ENCODE measurements at places on chromosomes 12 and 14. TPM values are rescaled to one million over a fixed set of nuclear protein-coding genes. Genes with fewer than 3 reads are reported as not detected.

GRCh38 chr14:67016856-67017255 is 172.4 kb upstream of the GARIN2 start:
- DNase-seq, result no peak

- DNase-seq, result no peak
These were observed 79.3 kb downstream of the DNAI7 start for GRCh38 chr12:25115677-25116076.

GRCh38 chr14:21840765-21841164 is 167.1 kb upstream of the OR4E1 start:
- DNase-seq, result peak; percentile 36

DNA sequence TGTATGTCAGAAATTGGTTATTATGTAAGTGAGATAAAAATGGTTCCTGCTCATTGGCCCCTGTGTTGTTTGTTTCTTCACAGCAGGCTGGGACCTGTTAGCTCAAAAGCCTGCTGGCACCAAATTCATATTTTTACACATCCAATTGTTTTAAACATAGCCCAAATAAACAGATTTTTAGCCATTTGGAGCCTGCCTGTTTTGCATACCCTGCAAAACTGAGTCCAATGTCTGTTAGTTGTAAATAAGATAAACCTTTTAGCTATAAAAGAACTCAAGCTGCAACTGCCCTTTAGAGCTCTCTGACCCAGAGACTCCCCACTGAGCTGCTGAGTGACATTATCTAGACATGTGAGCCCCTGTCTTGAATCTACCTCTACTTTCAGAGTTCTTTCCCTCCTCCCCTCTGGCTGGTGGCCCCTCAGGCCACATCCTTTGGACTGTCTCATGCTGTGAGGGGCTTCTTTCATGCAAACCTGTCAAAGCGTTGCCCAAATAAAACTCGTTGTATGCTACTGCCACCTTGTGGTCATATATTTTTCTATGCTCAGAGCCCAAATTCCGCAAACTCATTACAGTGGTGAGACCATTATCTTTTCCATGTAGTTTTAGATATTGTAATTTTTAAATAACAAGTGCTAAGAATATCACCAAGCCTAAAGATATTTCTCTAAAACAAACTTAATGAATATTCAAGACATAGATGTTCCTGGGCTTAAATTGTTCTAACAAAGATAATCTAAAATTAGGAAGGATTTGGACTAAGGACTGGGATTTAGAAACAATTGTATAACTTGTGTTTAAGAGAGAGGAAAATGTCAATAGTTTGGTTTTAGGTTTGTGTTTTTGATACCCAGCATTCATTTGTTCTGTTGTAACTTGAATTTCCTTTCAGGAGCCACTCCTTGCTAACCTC is 337.9 kb downstream of the AACS start:
- peak; percentile 90 for DNase-seq

Gene TEX22
- total RNA-seq, result 0.83 TPM

DNA sequence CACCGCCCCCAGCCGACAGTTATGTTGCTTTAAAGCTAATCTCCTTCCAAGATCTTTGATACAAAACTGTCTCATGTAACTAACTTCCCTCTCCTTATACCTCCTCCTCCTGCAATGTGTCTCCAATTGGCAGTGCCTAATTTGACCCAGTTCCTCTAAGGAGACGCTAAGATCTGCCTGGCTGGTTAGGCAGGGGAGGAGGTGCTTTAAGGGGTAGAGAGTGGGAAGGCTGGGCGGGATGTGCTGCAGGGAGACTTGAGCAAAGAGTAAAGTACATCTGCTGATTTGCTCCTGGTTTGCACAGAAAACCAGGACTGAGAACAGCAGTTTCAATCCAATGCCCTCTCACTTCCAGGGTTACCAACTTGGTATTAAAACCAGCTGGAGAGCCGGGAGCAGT is 7.4 kb upstream of the IKZF4 start:
- DNase-seq, result no peak

- no peak for DNase-seq
These were observed 149.0 kb downstream of the EFCAB11 start for GRCh38 chr14:89805501-89805900.

DNA sequence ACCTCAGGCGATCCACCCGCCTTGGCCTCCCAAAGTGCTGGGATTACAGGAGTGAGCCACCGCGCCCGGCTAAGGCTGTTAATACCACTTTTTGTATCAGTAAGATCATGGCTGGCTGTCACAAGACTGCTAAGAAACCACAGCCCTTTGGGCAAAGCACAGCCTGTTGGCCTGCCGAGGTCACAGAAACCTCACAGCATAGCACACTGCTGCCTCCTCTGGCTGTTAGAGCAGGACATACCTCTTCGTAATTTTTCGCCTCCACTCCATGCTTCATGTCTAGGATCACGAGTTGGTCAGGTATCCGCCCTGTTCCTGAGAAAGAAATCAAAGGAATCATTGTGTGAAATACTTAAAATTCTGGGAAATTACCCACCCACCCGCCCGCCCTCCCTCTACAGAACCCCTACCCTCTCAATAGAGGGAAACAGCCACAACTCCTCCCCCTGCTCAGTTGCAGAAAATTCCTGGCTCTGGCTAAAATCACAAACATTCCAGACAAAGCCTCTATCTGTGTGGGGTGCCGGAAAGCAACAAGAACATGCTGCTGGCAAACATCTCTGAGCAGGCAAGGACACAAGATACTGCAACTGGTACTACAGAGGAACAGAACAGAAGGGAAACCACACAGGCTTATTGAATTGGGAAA is 20.7 kb upstream of the NEK9 start:
- peak; percentile 75 for DNase-seq

- no peak for DNase-seq
These were observed 203.7 kb downstream of the SPTSSA start for GRCh38 chr14:34258318-34258717.

- DNase-seq, result no peak
These were observed 110.2 kb downstream of the BTG1 start for GRCh38 chr12:92035477-92035876.

- DNase-seq, result no peak
These were observed 315.5 kb downstream of the RMST start for GRCh38 chr12:97778111-97778510.

- no peak for DNase-seq
These were observed 69.3 kb downstream of the ETV6 start for GRCh38 chr12:11718768-11719253.

GRCh38 chr12:75853626-75854025 is 177.9 kb downstream of the PHLDA1 start:
- DNase-seq, result no peak

- DNase-seq, result no peak
These were observed 144.6 kb downstream of the RAD51B start for GRCh38 chr14:67963960-67964812.

- peak; percentile 49 for DNase-seq
These were observed 43.0 kb upstream of the CTDSP2 start for GRCh38 chr12:57889500-57889989.

DNA sequence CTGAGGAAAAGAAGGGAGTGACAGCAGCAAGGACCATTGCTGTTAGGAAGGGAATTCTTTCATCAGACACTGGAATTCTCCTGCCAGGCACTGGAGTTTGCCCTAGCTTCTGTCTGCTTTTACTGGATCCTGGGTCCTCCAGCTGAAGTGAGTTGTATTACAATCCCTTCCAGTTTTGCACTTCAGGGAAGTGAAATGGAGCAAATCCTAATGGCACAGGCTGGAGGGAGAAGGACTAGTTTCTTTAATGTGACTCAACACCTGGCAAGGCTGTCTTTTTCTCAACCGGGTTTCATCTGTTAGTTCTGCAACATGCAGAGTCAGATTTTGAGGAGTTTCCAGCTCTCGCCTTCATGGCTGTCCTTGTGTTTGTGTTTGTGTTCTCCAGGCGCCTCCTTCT is 45.8 kb downstream of the ETV6 start:
- DNase-seq, result no peak

GRCh38 chr12:102548543-102548942 is 68.2 kb upstream of the IGF1 start:
- DNase-seq, result no peak

Gene PHLDA1
- 106 TPM for total RNA-seq

Gene PIANP
- total RNA-seq, result 5.2 TPM

DNA sequence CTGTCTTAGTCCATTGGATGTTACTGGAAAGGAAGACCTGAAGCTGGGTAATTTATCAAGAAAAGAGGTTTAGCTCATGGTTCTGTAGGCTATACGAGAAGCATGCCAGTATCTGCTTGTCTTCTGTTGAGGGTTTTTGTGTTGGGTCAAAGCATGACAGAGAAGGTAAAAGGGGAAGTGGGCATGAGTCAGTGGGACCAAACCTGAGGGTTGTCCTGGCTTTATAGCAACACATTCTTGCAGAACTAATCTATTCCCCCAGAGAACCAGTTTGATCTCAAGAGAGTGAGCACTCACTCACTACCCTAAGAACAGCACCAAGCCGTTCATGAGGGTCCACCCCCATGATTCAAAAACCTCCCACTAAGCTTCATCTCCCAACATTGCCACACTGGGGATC is 19.0 kb upstream of the KRAS start:
- no peak for DNase-seq

Gene PTGER2
- 0.68 TPM for total RNA-seq

DNA sequence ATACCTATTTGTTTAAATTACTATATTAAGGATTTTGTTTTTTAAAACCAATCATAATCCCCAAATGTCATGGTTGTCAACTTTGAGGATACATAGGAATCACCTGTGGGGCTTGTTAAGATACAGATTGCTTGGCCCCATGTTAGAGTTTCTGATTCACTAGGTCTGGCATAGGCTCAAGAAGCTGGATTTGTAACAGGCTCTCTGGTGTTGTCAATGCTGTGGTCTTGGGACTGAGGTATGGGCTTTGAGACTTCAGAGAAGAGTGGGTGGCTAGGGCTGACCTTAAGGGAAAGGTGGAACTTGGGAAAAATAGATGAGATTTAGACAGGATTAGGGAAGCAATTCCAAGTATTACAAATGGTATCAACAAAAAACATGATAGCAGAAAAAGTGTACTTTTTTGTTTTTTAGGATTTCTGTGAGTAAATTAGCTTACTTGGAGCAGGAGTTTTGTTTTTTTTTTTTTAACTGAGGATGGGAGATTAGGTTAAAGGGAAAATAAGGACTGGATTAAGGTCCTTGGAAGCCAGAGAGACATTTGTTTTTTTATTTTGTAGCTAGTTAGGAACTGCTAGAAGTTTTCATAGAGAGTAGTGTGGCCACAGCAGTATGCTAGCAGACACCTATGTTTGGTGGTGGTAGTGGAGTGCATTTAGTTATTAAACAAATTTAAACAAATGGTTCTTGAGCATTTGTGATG is 88.6 kb downstream of the RAD51B start:
- DNase-seq, result no peak

Gene RNF212B
- total RNA-seq, result 0.39 TPM

Gene ARHGEF25
- 24.4 TPM for total RNA-seq

Gene KRT85
- total RNA-seq, result not detected

Gene LRRIQ1
- 0.39 TPM for total RNA-seq
